H7 (cell line): ENCODE measurements at places on chromosomes 2 and 18. TPM values are rescaled to one million over a fixed set of nuclear protein-coding genes. Genes with fewer than 3 reads are reported as not detected.
A peak's percentile ranks its signal among the peaks of the same experiment; 100 is the strongest.

DNA sequence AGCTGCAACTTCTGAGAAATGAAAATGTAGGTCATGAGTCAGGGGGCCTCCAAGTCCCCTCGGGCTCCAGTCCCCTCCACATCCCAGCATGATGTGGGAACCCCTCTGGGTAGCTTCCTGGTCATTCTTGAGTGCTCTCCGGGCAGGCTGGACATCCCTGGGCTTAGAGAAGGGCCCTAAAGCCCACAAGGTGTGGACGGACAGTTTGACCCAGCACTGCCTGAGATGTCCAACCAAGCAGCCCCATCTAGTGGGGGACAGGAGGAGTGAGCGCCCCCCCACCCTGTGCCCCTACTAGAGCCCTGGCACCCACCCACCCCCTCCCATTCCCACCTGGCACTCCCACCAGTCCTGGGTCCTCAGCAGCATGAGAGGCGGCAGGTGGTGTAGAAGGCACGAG lies 46.0 kb downstream of the CYP27C1 start:
- peak; percentile 82 for DNase-seq

GRCh38 chr2:147600646-147601045 lies 244.2 kb upstream of the ACVR2A start:
- DNase-seq, result no peak

DNA sequence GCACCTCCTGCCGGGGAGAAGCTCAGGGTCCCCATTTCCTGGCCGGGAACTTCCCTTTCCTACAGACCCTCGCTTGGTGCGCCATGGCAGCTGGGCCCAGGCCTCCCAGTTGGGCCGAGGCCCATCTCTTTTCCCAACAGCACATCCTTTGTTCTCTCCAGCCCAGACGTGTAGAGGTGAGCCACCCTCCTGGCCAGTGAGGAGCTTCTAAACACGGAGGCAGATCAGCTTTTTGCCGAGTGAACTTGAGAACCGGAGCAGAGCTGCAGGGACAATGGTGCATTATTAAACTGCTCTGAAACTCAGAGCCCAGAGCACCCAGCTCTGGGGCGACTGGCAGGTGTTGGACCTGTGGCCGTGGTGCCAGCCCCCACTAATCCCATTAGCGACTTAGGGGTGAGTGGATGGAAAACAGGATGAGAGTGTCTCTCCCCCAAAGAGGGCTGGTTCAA lies 25.4 kb downstream of the SH3BP4 start:
- no peak for DNase-seq

DNA sequence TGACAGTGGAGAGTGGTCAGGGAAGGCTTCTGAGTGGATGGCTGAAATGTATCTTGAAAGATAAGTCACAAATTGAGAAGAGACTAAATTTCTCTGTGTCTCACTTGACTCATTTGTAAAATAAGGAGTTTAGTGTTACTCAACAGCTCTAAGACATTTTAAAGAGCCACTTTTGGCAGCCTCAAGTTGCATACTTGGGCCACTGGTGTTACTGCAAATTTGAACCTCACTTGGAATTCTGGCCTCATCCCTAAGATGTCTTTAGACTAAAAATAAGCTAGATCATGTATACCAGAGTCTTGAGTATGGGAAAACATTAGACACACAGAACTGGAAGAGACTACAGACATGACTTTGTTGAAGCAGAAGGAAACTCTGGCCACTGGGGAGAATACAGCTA lies 4.5 kb upstream of the MTLN start:
- DNase-seq, result no peak

- no peak for DNase-seq
Observed at GRCh38 chr2:8442833-8443486, 238.9 kb upstream of the ID2 start.

GRCh38 chr2:127514076-127514475 lies 12.2 kb downstream of the IWS1 start:
- no peak for DNase-seq

DNA sequence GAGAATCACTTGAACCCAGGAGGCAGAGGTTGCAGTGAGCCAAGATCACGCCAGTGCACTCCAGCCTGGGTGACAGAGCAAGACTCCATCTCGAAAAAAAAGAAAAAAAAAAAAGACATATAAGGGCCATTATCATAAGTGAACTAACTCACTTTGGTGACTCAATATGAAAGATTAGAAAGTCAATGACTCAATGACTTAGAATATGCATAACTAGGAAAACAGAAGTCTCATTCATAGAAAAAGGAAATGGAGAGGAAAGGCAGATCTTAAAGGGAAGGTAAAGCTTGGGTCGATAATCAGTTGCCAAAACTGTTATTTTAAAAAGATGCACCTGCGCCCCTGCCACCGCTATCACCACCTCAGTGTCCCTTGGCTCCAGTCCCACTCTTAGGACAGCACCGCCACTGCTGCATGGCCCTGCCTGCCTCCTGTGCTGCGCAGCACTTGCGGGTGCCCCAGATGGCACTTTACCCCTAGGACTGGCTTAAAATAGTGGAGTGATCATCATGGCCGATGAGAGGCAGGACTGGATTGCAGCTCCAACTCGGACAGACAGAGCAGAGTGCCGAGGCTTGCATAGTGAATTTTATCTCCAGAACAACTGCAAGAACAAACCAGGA lies 54.7 kb downstream of the INO80D start:
- no peak for DNase-seq

Gene VAMP8
- total RNA-seq, result 17.7 and 33.0 TPM in 2 replicates
